ENCODE measurements at places on chromosomes 4 and X.

DNA sequence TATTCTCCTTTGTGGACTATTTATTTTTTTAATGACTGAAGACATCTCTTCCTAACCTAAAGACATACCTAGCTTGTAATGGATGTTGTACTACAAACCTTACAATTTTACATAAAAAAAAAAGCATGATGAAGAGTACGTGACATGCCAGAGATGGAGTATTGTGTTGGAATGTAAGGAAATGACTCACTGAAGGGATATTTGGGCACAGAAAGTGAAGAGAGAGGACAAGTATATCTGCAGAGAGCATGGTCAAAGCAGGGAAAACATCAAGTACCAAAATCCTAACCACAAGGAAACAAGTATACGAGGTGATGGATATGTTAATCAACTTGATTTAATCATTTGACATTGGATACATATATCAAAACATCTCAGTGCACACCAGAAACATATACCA is 1051.4 kb upstream of the PRKX start:
- no peak for DNase-seq

DNA sequence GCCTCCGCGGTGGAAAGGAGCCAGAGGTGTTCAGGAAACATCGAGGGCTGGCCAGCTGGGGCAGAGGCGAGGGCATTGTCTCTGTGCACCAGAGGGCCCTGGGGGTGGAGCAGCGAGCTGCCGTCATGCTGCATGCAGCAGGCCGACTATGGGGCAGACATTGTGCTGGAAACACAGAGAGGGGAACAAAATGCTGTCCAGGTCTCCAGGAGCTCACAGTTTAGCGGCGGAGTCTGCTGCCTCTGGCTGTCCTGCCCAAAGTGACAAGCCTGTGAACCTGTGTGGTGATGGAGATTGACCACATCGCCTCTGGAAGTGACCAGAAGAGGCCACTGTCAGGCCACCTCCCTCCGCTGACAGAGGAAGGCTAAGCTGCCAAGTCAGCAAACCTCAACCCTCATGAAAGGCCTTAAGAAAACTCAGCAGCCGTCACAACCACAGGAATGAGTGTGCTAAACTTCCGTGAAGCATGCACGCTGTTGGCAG is 20.1 kb upstream of the SASH3 start:
- DNase-seq, result peak; percentile 26

DNA sequence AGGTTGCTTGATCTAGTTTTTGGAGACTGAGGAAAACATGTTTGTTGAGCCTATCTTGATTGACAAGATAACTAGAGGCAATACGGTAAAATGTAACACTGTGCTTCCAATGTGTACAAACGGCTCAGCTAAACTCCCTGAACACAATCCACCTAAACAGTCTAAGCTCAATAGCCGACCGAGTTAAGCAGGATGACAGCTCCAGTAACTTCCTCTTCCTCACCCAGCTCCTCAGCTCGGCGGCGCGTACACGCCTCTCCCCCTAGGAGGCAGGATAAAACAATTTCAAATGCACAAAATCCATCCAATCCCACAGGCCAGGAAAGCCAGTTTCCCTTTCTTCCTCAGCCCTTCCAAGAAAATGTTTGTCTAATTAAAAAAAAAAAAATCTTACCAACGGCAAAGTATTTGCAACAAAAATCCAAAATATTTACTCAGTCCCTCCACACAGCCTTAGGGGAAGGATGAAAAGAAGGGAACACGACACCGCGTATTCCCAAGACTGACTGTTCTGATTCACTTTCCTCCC is 1.0 kb downstream of the CNOT6L start:
- peak; percentile 79 for DNase-seq

GRCh38 chr4:14693728-14694127 is 308.6 kb upstream of the CPEB2 start:
- DNase-seq, result no peak

GRCh38 chrX:68086709-68087108 is 346.6 kb downstream of the OPHN1 start:
- no peak for DNase-seq

GRCh38 chr4:110155654-110156053 is 42.8 kb downstream of the ELOVL6 start:
- no peak for DNase-seq

DNA sequence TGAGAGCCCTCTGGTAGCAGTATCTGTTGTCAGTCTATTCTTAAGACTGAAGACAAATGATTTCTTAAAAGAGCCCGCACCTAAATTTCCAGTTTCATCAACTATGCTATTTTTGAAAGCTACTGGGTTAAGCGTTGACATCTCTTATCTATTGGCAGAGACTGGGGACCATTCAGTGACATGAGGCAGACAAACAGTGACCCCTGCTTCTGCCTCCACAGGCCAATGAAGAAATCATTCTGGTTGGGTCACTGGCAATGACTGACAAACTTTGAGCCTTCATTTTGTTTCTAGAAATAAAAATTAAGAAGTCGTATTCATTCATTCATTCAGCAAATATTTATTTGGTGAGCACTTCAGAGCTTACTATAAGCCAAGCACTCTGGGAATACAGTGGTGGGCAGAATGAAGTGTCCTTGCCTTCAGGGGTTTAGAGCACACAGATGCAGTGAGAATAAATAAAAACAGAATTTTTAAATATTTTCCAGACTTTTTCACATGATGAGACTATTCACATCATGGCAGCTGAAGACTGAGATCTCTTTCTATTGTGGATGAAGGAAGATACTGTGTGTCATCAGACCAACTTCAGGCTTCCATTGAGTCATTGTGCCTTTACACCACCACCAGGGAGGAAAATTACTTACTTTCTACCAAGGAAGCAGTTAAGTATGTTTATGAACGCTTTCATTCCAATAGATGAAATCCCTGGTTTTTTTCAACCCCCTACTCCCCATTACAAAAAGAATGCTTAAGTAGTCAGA is 36.0 kb downstream of the SORBS2 start:
- DNase-seq, result no peak

All from lower leg skin (tissue), 4 donors.